ENCODE measurements at places on chromosomes 12 and 14. TPM values are rescaled to one million over a fixed set of nuclear protein-coding genes. Genes with fewer than 3 reads are reported as not detected.
A peak's percentile ranks its signal among the peaks of the same experiment; 100 is the strongest.

Gene CACNB3
- 32.8 TPM for total RNA-seq

Gene HAL
- 0.18 TPM for total RNA-seq

Gene LRRC43
- 0.38 TPM for total RNA-seq

GRCh38 chr12:132600048-132601032 is 10.0 kb downstream of the LRCOL1 start:
- no peak overlapping the region for H3K27ac ChIP-seq
- peaks cover 22% of the 10 kb centered on the region for H3K4me1 ChIP-seq
- H3K4me3 ChIP-seq: peak overlapping the region; percentile 64
- peaks cover 55% of the 10 kb centered on the region for H3K27me3 ChIP-seq
- DNase-seq: peak; percentile 47

GRCh38 chr14:71967704-71968103 is 35.5 kb downstream of the RGS6 start:
- H3K27ac ChIP-seq: no peak overlapping the region
- peaks cover 16% of the 10 kb centered on the region for H3K27me3 ChIP-seq
- no peaks in the 10 kb centered on the region for H3K4me1 ChIP-seq

- no peak for DNase-seq
- H3K27ac ChIP-seq: no peak overlapping the region
- no peak overlapping the region for H3K4me3 ChIP-seq
- peaks cover 83% of the 10 kb centered on the region for H3K27me3 ChIP-seq
Observed at GRCh38 chr12:54024581-54025305, 3.5 kb upstream of the HOXC6 start.

GRCh38 chr14:61754627-61755381 is 7.4 kb upstream of the SNAPC1 start:
- H3K27ac ChIP-seq: no peak overlapping the region
- no peak overlapping the region for H3K4me3 ChIP-seq
- peaks cover 21% of the 10 kb centered on the region for H3K4me1 ChIP-seq
- peaks cover 15% of the 10 kb centered on the region for H3K27me3 ChIP-seq
- no peak for DNase-seq
- H3K36me3 ChIP-seq: peaks cover 27% of the 10 kb centered on the region

DNA sequence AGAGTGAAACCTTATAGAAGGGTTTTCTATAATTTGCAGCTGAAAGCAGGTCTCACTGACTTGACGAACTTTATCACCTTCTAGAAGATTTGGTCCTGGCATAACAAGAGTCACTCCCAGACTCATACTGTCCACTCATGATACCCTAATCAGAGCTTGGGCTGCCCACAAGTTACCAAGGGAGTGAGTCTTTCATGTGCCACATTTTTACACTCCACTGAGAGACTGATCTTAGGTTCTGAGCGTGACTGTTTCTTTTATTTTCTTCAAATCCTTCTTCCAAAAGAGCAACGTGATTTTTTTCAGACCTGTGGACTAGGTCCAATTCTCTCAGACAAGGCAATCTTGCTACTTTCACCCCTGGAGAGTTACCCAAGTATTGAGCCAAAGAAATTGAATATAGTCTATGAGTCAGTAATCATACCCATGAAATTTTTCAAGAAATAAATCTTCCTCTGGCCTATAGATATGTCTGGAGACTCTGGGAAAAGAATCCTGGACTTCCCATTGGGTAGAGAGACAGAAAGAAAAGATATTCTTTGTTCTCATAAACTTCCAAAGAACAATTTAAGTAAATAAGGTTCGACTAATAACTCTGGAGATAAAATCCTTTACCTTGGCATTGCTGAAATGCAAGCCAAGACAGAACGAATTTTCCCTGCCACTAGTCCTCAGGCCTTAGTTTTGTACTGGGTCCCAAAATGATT is 26.9 kb downstream of the SIX1 start:
- H3K36me3 ChIP-seq: no peaks in the 10 kb centered on the region
- no peak overlapping the region for H3K27ac ChIP-seq
- peaks cover 34% of the 10 kb centered on the region for H3K27me3 ChIP-seq

DNA sequence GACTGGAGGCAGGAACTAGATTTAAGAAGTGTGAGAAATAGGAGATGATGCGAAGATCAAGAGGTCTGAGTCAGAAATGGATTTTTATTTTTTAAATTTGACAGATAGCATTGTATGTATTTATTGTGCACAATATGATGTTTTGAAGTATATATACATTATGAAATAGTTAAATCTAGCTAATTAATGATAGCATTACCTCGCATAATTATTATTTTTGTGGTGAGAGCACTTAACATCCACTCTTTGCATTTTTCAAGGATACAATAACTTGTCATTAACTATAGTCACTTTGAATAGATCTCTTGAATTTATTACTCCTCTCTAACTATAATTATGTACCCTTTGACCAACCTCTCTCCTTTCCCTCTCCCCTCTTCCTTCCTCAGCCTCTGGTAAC is 3.7 kb downstream of the SMOC1 start:
- no peak for DNase-seq
- no peaks in the 10 kb centered on the region for H3K4me1 ChIP-seq
- no peak overlapping the region for H3K27ac ChIP-seq
- H3K36me3 ChIP-seq: no peaks in the 10 kb centered on the region

GRCh38 chr12:13941258-13942249 is 39.8 kb downstream of the GRIN2B start:
- no peak for DNase-seq
- H3K27ac ChIP-seq: no peak overlapping the region
- no peaks in the 10 kb centered on the region for H3K4me1 ChIP-seq
- peaks cover 11% of the 10 kb centered on the region for H3K27me3 ChIP-seq
- H3K36me3 ChIP-seq: no peaks in the 10 kb centered on the region

All from activated CD4-positive, alpha-beta memory T cell treated with anti-CD3 and anti-CD28 coated beads, Interleukin-2, amount 10 ng/mL, durations not matched to agents 7 days and 5 days (primary cell).